CD4-positive, alpha-beta T cell treated with Interleukin-1 beta for 1 hour (primary cell): ENCODE measurements at places on chromosomes 2 and 18.

DNA sequence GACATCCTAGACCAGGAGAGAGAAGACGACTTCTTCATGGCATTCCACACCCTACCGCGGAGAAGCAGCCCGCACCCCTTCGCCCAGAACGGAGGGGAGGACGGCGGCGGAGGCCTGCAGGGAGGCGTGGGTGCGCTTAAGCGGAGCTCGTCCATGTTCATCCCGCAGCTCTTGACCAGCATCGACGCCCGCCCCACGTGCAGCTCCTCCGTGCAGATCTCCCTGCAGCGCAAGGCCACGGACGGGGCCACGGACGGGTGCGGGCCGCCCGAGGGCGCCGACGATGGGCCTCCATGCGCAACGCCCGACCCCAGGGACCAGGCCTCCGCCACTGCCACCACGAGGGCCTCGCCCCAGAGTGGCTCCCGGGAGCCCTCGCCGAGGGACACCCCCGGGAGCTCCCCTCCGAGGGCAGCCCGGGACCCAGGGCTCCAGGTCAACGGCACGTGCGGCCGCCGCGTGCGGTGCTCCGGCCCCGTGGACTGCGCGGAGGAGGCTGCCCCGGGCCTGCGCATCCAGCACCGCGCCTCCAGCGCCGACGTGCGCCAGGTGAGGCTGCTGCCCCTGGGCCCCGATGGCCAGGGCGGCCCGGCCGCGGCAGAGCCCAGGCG lies 211.8 kb downstream of the NEDD4L start:
- DNase-seq: no peak

DNA sequence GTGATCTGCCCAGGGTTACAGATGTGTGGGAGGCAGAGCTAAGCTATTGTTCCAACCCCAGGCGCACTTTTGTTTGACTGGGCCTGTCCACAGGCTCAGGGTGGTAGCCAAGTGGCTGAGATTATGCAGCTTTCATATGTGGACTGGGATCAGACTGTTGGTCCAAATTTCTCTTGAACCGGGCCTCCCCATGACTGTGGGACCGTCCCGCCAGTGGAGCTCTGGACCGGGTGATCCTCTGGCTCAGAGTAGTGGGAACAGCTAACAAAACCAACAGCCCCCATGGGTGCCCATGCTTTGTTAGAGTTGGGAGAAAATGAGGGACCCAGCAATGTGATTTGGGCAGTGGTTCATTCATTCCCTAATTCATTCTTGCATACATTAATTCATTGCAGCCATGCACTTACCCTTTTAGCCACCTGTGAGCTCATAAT lies 86.8 kb upstream of the HS6ST1 start:
- DNase-seq: no peak

DNA sequence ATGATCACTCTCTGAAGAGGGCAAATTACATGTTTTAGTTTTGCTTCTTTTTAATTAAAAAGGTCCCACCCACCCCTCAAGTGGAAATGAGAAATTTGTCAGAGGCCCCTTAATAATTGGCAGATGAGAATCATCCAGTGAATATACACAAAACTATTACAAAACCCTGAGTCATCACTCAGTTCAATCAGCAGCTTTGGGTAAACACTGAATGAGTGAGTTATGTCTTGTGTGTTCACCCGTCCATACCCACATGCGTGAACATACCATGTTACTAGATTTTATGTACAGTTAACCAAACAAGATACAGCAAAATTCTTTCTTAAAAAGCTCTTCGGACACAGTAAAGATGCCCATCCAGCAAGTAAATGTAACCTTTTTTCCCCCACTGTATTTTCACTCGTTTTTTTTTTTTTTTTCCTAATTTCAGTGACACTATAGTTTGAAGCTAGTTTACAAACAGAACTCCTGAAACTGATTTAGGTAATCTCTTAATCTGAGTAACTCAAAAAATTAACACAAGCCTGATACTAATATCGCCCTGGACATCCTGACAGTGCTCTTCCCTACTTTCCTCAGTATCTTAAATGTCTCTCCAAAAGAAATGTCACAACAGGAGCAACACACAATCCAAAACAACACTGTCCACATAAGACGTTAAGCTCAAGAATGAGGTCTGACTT lies 1.4 kb downstream of the PSME4 start:
- DNase-seq: no peak

DNA sequence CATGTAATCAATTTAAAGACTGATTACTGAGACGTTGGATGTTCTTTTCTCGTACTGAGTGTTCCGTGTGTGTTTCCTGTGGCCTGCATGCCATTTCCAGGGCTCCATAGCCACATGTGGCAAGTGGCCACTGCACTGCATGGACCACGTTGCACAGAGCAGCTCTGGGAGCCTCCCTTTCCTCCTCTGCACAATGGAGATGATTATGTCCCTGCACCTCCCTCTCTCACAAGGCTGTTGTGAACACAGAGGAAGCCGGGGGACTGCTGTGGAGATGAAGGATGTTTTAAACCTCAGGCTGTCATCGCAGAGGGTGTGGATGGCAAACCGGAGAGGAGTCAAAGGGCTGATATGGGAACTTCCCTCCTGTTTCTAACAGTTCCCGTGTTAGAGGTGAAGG lies 87.7 kb downstream of the TGOLN2 start:
- no peak for DNase-seq

- no peak for DNase-seq
Observed at GRCh38 chr2:12685956-12686355, 30.8 kb upstream of the TRIB2 start.

- DNase-seq: no peak
Observed at GRCh38 chr18:13300029-13300428, 81.5 kb downstream of the LDLRAD4 start.

- no peak for DNase-seq
Observed at GRCh38 chr2:96526615-96527285, 9.8 kb upstream of the ARID5A start.

DNA sequence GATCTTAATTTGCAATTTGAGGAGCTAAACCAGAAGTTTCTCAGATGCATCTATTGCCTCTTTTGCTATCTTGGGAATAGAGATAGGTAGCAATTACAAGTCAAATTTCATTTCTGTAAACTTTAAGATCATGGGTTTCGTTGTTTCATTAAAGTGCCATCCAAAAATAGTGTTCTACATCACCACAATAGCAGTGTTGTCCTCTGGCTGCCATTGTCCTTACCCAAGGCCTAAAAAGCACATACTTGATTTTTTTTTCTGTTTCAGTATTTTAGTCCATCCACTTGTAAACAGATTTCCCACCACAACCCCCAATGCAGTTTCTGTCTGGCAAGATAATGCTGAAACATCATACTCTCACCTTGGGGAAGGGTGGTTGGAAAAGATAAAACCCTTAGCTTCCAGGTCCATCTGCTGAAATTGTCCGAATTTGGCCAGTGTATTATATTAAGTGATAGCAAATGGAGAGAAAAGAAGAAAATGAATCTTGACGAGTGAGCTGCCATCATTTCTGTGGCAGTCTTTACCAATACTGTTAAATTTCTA lies 136.2 kb downstream of the LCLAT1 start:
- no peak for DNase-seq

DNA sequence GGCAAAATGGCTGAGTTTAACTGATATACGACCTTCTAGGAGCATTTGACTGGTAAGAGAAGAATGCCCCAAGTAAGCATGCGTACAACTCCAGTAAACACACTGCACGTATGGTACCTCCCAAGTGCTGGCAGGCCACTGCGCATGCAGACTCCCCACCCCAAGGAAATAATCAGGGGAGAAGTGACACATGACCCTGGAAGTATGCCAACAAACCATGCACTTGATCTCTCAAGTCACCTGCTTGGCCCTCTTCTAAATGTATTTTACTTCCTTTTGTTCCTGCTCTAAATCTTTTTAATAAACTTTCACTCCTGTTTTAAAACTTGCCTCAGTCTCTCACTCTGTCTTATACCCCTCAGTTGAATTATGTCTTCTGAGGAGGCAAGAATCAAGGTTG lies 129.8 kb upstream of the COL5A2 start:
- DNase-seq: no peak

- DNase-seq: no peak
Observed at GRCh38 chr18:45713239-45713638, 10.7 kb upstream of the SLC14A1 start.

GRCh38 chr18:37567994-37568359 lies 2.4 kb upstream of the CELF4 start:
- no peak for DNase-seq

GRCh38 chr2:61410185-61410584 lies 60.7 kb downstream of the USP34 start:
- no peak for DNase-seq

GRCh38 chr2:160695402-160696086 lies 201.9 kb upstream of the RBMS1 start:
- DNase-seq: no peak

DNA sequence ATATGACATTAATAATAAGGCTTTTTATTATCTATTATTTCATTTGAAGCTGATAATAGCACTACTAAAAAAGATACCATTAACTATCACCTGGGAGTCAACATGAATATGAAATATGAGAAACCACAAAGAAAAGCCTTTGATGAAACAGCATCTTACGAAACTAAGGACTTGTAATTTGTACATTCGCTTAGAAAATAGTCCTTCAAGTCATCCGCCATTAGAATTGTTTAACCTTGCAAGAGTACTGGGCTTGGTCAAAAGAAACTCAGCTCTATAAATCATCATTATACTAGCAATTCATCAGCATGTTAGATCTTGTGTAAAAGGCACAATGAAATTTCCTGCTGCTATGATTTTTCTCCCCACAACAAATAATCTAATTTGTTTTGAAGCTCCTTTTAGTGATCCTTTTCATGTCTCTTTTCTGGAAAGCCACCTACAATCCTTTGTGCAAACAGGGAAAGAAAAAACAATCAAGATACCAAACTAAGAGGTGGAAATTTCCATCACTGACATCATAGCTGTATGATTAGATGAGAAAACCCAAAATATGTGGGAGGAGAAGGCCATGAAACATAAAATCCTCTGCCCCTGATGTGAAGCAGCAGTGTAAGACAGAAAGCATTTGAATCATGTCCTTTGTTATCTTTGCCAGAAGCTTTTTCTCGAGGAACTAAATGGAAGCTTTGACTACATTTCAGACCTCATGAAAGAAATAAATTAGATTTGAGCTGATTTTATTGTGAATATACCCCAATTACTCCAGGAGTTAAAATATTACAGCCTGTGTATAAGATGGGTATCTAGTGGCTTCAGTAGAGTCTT lies 31.2 kb downstream of the SCN9A start:
- no peak for DNase-seq

DNA sequence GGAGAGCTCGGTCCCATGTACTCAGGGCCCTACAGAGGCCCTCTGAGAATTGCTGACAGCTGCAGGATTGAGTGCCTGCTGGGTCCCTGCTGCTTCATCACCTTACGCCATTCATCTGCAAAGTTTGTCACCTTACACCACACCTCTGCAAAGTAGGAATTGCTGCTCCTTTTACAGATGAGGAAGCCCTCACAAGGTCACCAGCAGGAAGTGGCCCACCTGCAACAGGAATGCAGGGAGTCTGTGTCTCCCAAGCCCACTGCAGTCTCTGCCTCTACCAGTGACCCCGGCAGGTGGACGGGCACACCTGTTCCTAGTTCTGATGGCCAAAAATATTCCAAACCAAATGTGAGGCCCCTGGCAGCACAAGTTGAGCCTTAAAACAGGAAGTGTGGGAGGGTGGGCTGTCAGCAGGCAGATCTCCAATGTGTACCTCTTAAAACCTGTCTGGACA lies 441.4 kb downstream of the NBAS start:
- DNase-seq: no peak

- DNase-seq: peak; percentile 15
Observed at GRCh38 chr2:217162533-217162932, 302.7 kb upstream of the TNP1 start.

- no peak for DNase-seq
Observed at GRCh38 chr2:65639156-65639864, 206.9 kb upstream of the SPRED2 start.

GRCh38 chr18:13895505-13896033 lies 19.8 kb downstream of the MC2R start:
- DNase-seq: no peak

DNA sequence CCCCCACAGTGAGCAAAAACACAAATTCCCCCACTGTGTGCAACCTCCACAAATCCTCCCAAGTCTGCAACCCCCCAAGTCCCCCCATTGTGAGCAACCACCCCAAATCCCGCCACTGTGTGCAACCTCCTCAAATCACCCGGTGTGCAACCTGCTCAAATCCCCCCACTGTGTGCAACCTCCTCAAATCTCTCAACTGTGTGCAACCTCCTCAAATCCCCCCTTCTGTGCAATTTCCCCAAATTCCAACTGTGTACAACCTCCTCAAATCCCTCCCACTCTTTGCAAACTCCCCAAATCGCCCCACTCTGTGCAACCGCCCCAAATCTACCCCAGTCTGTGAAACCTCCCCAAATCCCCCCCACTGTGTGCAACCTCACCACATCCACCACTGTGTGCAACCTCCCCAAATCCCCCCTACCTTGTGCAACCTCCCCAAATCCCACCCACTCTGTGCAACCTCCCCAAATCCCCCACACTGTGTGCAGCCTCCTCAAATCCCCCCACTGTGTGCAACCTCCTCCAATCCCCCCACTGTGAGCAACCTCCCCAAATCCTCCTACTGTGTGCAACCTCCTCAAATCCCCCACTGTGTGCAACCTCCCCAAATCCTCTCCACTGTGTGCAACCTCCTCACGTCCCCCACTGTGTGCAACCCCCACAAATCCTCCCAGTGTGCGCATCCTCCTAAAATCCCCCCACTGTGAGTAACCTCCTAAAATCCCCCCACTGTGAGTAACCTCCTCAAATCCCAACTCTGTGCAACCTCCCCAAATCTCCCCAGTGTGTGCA lies 115.2 kb downstream of the TPO start:
- no peak for DNase-seq

- no peak for DNase-seq
Observed at GRCh38 chr2:80246534-80246933, 58.0 kb downstream of the LRRTM1 start.

DNA sequence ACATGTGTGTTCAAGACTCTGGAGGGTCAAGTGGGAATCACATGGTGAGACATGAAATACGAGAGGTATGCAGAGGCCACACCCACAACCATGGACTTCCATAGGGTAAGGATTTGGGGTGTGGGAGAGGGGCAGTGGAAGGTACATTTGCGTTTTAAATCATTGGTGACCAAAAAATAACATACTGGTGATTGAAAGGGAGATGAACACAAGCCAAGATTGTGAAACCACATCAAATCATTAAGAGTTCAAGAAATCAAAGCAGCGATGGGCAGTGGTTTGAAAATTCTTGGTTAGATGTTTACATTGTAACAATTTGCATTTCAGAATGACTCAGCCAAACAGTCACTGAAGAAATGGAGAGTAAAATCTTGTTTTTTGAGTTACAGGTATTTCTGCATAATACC lies 1.9 kb upstream of the CABYR start:
- no peak for DNase-seq

- no peak for DNase-seq
Observed at GRCh38 chr2:235458839-235459273, 35.0 kb upstream of the AGAP1 start.
